ENCODE measurements at places on chromosomes 5 and 9.

DNA sequence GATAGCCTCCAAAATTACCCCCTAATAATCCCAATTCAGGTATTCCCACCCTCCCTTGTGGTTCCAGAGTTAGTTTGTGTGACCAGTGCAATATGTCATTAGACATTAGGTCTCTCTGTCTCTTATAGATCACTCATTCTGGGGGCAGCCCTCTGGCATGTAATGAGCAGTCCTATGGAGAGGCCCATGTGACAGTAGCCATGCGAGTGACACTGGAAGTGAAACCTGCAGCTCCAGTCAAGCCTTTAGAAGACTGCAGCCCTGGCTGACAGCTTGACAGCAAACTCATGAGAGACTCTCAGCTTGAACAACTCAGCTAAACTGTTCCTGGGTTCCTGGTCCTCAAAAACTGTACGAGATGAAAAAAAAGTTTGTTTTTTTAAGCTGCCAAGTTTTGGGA lies 54.0 kb upstream of the HSPB3 start:
- peak; percentile 58 for DNase-seq

GRCh38 chr5:123150089-123150488 lies 61.0 kb downstream of the PRDM6 start:
- DNase-seq: no peak

- no peak for DNase-seq
These were observed 212.5 kb downstream of the MEF2C start for GRCh38 chr5:88670461-88670860.

DNA sequence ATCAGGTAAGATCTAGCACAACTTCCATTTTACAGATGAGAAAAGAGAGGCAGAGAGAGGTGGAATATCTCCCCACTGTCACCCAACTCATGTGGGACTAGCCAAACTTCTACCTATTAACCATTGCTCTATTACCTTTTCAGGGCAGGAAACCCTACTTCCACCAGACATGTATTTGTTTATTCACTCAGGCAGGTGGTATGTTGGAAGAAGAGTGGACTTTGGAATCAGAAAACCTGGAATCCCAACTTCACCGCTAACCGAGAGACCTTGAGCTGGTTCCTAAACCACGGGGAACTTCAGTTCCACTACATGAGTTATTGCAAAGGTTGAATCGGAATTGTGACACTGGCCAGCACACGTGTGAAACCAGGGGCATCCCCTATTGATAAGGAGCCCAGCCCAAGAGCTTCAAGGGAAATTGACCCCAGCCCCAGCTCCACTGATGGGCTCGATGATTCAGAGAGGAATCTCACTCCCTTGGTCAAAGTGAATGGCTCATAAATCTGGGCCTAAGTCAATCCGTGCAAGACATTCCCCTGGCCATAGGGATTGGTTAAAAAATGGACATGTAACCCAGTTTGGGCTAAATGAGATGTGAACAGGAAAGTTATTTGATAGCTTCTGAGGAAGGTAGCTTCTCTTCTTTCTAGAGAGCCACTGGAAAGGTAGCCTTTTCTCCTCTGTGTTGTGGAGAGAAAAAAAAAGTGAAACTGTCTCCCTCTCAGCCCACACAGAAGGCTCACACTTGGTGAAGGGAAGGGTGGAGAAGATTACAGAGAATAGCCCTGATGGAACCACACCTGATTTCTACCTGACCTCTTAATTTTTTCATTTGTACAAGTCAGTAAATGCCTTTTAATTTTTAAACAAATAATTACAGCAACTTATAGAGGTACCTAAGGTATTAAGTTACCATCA lies 5.5 kb upstream of the GLIS3 start:
- DNase-seq: no peak

- DNase-seq: no peak
These were observed 31.9 kb downstream of the ARSB start for GRCh38 chr5:78953092-78953800.

DNA sequence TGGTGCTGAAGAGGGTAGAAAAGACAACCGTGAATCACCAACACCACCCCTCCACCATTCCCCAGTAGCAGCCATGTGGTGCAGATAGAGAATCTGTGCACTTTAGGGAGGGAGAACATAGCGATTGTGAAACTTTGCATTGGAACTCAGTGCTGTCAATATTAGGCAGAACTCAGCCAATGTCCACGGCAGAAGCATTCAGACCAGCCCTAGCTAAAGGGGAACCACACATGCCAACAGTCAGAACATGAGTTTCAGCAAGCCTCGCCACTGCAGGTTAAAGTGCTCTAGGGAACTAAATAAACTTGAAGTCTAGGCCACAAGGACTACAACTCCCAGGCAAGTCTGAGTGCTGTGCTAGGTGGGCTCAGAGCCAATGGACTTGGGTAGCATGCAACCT lies 38.5 kb upstream of the DEPDC1B start:
- no peak for DNase-seq

DNA sequence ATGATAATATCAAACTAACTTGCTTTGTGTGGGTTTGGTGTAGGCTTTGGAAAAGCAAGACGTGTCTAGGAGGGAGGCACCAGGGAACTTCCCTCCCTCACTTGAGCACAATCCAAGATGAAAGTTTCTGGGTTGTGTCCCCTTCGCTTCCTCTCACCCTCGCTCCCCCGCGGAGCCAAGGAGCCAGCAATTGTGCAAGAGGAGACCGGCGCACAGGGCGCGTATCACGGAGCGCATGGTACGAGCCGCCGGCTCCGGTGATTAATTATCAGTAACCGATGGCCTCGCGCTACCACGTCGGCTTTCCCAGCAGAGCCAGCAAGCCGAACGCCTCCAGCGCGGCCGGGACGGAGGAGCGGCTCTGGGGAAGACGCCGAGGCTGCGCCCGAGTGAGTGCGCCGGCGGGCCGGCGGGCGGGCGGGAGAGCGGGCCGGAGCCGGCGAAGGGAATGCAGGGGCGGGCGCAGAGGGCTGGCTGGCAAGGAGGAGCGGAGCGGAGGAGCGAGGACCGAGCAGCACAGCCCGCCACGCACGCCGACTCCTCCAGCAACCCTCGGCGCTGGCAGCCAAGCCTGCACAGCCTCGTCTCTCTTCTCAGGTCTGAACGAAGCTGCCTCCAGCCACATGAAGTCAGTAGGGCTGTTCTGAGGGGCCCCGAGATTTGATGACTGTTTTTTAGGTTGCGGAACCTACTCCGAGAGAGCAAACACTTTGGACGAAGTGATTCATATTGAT lies 143.6 kb downstream of the BNC2 start:
- DNase-seq: peak; percentile 95

GRCh38 chr9:116605904-116606341 lies 81.2 kb upstream of the TRIM32 start:
- DNase-seq: no peak

- DNase-seq: no peak
These were observed 182.4 kb downstream of the RASEF start for GRCh38 chr9:82880336-82881050.

DNA sequence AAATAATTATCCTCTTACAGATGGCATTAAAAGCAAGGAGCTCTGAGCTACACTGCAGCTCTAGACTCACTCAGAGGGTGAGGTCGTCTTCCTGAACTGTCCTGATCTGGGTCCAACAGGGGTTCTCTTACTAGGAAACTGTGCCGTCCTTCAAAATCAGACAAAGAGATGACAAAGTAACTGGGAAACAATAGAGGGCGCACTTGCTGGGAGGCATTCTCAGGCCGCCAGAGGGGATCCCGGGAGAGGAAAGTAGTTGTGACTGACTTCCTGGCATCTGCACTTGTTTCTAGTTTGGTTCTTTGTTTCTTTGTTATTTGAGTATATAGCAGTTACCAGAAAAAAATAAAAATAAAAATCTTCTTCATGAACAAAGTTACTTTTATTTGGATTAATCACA lies 142.9 kb upstream of the MSX2 start:
- DNase-seq: no peak
